ENCODE measurements at places on chromosomes 3 and 15. TPM values are rescaled to one million over a fixed set of nuclear protein-coding genes. Genes with fewer than 3 reads are reported as not detected.

Gene CTXN2
- total RNA-seq = 1.6 TPM

Gene NANOGP8
- total RNA-seq = 0.69 TPM

Gene C3orf49
- total RNA-seq = not detected

Gene SCAANT1
- not detected for total RNA-seq

Gene RASGRF1
- total RNA-seq = 26.1 TPM

Gene DAZL
- total RNA-seq = 0.23 TPM

Gene CGNL1
- 11.3 TPM for total RNA-seq

Gene FAM81A
- 22.6 TPM for total RNA-seq

Gene TICRR
- 2.8 TPM for total RNA-seq

Gene FGD5
- total RNA-seq = 5.5 TPM

Gene KLHL6
- total RNA-seq = 1.4 TPM

Gene ALPK3
- total RNA-seq = 2.5 TPM

Gene NR2E3
- not detected for total RNA-seq

Gene LRRC31
- total RNA-seq = not detected

Gene CLPX
- 66.9 TPM for total RNA-seq

Gene TRPM1
- not detected for total RNA-seq

Gene NIT2
- 12.0 TPM for total RNA-seq

Gene AMIGO3
- 0.92 TPM for total RNA-seq

Gene MME
- total RNA-seq = 9.7 TPM

Gene DNAJA4
- total RNA-seq = 42.7 TPM

Gene NOX5
- 0.23 TPM for total RNA-seq

Gene ALDH1L1
- 8.5 TPM for total RNA-seq

Gene LARP6
- 11.3 TPM for total RNA-seq

Gene STRIT1
- total RNA-seq = 2.1 TPM

Gene CPLX3
- 0.92 TPM for total RNA-seq

Gene SUCNR1
- total RNA-seq = 1.4 TPM

Gene DNASE1L3
- not detected for total RNA-seq

Gene C3orf85
- not detected for total RNA-seq

Gene IL17RC
- total RNA-seq = 4.8 TPM

Gene GRK7
- total RNA-seq = not detected

Gene LEO1
- total RNA-seq = 39.0 TPM

Gene CELF6
- total RNA-seq = 19.8 TPM

Gene DPPA2
- not detected for total RNA-seq

Gene CFAP100
- 6.5 TPM for total RNA-seq

Gene CLRN1
- not detected for total RNA-seq

Gene SAXO2
- 14.8 TPM for total RNA-seq

Gene MINAR1
- 41.8 TPM for total RNA-seq

Gene HDDC3
- total RNA-seq = 14.5 TPM

Gene NEK10
- 58.8 TPM for total RNA-seq

Gene TTLL13
- total RNA-seq = not detected

Gene FMN1
- total RNA-seq = 2.1 TPM

Gene ATP2B2
- total RNA-seq = 73.4 TPM

Gene ACKR4
- not detected for total RNA-seq

Gene GABRB3
- total RNA-seq = 141 TPM

Gene MCF2L2
- total RNA-seq = 60.9 TPM

Gene GATM
- 146 TPM for total RNA-seq

Gene ITIH1
- total RNA-seq = not detected

Gene GJD2
- 21.9 TPM for total RNA-seq

Gene THAP10
- total RNA-seq = 6.0 TPM
